ENCODE measurements at places on chromosomes 12 and 14.

- no peak for DNase-seq
Observed at GRCh38 chr12:122841544-122842321, 6.5 kb downstream of the HIP1R start.

DNA sequence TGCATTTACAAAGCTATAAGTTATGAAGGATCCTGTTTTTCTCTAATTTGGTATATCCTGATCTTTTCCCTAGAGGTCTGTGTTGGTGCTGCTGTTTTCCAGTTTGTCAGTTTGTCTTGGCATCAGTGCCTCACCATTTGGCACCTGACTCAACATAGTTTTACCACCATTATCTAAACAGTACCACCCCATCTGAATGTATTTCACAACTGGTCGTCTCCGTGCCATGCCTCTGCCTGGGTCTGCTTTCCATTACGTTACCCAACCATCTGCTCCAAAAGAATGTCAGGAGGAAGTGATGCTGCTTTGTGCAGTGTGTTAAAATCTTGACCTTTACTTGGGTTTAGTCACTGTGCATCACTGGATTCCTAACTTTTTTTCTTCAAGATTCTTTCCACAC lies 129.3 kb upstream of the RASSF8 start:
- no peak for DNase-seq

GRCh38 chr14:76975812-76976211 lies 52.7 kb downstream of the IRF2BPL start:
- DNase-seq = no peak

DNA sequence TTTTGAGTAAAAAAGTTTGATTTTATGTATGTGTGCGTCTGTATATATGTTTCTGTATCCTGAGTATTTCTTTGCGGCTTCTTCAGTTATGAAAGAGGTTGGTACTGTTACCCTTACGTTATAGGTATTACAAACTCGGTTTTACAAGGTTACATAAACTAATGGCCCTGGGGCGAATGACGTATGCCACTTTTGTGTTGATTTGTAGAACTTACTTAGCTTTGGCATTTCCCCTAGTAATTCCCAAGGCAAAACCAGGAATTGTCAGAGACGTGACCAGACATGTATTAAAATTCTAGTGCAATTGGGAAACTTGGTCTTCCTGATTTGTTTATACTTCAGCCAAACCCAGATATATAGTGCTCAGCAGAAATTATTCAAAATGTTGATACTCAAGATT lies 93.3 kb downstream of the DUSP16 start:
- no peak for DNase-seq

DNA sequence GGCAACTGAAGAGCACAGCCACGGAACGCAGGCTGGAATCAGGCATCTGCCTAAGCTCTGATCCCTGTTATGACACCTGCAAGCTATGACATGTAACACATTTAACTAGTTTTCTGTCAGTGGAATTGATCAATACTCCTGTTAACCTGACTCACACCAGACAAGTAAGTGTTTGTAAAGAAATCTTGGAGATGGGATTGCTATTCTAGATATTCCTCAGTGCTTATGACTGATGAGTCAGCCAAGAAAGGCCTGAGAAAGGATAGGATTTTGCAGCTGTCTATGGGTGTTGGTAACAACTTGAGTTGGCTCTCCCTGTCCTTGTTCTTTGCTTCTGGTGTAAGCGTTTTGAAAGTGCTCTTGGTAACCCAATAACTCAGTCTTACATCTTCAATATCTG lies 110.5 kb downstream of the GPR135 start:
- DNase-seq = no peak

DNA sequence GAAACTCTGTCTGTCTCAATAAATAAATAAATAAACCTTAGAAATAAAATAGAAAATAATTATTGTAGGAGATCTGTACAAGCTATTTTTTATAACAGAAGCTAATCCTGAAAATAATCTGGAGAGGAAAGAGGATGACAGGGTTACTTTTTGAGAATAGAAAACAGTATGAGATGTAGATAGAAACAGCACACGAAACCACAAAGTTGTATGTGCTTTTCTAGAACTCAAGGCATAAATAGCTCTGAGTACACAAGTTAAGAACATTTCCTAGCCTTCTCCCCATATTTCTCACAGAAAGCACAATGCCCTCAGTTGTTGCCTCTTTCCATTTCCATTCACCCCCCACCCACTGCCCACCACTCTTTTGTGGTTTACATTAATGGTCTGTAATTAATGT lies 35.7 kb downstream of the SLC38A4 start:
- DNase-seq = no peak

GRCh38 chr14:76168531-76168930 lies 16.8 kb downstream of the GPATCH2L start:
- no peak for DNase-seq

DNA sequence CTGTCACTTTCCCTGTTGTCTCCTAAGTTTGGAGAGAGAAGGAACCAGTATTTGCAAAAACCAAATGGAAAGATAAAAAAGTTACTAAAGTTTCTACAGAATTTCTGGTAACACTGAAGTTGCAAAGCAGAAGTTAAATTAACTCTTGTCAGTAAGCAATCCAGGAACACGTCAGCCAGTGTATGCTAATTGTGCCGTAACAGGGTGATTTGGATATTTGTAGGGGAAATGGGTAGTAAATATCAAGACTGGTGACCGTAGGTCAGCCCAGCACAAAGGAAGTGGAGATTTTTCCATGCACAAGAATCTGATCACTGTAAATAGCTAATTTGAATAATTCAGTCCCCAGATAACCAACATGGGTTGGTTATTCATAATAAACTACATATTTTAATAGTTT lies 2.3 kb downstream of the CDKN1B start:
- no peak for DNase-seq

Data from chondrocyte (in vitro differentiated cells).